ENCODE measurements at places on chromosomes 4 and X.

DNA sequence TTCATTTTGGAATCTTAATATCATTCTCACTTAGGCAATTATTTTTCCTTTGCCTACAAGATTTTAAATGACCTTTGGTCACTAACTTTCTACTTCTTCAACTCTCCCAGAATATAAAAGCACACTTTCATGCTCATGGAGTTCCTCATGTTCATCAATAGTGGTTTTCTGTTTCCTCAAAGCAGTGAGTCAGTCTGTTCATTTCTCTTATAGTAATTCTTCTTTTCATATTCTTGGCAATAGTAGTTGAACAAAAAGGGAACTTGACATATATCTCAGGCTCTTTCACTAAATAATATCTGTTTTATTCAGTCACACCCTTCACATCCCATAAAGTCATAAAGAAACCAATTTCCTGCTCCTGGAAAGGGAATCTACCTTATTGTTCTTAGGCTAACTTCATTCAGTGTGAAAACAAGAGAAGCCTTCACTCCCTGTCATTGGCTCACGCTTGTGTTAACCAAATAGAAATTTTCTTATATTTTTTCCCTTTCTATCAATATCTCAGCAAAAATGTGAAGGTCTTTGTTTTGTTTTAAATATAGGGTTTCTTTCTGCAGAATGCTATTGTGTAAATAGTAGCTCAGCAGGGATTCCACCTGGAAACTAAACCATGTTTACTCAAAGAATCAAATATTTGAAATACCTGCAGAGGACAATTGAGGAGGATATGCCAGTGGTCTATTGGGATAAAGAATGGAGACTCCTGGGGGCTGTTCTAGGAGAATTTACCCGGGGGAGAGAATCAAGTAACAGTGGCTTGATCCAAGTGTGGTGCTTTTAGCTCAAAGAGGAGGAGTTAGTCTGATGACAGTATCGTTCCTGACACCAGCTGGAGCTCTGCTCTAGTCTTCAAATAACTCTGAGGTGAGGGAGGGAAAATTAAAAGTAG is 13.4 kb upstream of the TNIP3 start:
- no peak for DNase-seq

DNA sequence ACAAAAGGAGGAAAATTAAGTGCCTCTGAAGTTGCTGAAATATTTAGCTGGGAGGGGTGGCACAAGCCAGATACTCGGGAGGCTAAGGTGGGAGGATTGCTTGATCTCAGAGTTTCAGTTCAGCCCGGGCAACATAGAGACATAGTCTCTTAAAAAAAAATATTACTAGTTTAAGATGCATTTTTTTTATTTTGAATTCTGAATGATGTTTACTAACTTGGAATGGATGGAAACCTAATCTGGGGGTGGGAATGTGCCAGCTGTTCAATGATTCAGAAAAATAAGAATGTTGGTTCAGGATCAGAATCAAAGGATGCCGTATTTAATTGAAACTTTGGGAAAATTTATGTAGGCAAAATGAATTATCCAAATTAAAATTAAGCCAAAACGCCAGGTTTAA is 167.2 kb upstream of the ANK2 start:
- DNase-seq, result no peak

- DNase-seq, result no peak
These were observed 6.9 kb upstream of the MSANTD1 start for GRCh38 chr4:3241898-3242524.

GRCh38 chr4:124478470-124478869 is 234.1 kb downstream of the ANKRD50 start:
- no peak for DNase-seq

DNA sequence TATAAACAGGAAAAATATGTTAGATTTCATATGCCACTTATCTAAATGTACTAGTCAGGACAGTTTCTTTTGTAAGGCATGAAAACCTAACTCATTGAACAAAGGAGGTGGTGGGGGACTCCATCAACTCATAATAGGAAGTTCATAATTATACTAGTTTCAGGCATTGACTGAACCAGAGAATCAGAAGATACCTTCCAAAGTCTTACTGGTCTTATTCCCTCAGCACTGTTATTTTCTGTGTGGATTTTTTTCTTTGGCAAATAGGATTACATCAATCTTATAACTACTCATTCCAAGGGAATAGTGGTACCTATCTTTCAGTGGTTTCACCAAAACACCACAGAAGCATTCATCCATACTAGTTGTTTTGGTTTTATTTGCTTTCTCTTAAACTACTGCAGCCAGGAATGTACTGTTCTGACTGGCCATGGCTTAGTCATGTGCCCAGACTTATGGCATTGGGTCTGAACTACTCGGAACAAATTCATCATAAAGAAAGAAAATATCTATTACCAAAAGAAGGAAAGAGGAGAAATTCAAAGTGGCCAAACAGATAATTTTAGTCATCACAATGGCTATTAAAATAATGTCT is 273.9 kb downstream of the ARAP2 start:
- peak; percentile 38 for DNase-seq

- DNase-seq, result no peak
These were observed 17.9 kb upstream of the NSG1 start for GRCh38 chr4:4368809-4369580.

- DNase-seq, result no peak
These were observed 161.9 kb downstream of the STK32B start for GRCh38 chr4:5213087-5213595.

- no peak for DNase-seq
These were observed 348.8 kb downstream of the CCSER1 start for GRCh38 chr4:90476019-90476418.

DNA sequence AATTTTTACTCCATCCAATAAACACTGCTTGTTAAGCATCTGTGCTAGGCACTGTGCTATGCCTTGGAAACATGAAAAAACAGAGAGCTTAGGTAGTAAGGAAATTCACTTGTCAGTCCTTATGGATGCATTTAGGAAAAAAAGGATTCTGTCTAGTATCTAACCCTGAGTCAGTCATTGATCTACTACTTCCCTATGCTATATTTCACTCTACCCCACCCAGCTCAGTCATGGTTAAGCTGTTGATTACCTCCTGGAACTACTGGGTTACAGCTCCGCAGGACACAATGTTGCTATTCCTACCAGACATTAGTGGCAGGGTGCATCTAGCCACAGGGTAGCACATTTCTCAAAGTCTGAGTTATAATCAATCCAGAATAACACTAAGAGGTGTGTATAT is 2.9 kb upstream of the USP53 start:
- no peak for DNase-seq

DNA sequence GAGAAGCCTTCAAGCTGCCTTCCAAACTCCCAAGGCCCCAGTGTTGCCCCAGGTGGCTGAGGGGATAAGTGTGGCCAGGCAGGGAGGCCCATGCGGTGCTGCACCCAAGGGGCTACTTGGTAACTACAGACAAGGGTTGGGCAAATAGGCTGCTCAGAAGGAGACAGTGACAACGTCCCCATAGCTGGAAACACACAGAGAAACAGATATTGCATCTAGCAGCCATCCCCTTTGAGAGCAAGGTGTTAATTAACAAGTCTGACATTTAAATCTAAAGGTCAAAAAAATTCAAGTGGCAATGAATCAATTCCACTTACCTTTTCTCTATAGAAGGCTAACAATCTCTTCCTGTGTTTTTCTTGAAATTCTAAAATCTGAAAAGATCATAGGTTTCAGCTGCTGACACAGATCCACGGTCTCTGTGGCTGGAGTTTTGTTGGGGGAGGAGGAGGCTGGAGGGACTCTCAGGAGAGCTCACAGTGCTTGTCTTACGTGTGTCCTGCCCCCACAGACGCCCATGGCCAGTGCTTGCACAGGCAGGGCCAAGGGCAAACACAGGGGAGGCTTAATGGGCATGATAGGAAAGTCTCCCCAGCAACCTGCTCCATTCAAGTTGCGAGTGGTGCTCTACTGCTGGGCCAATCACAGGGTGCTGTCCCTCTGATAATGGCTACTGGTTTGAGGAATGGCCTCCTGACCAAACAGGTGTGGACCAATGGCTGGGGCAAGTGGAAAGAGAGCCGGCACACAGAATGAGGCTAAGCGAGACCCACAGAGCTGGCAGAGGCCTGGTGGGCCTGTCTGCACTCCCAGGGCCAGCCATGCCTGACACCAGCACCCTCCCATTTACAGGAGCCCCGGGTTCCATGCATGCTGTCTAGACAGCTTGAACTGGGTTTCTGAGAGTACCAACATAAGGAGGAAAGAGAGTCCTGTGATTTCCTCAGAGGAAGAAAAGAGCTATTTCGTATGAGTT is 22.6 kb downstream of the RNF212 start:
- no peak for DNase-seq

- DNase-seq, result peak; percentile 57
These were observed 586 bp downstream of the HERC5 start for GRCh38 chr4:88457307-88458103.

DNA sequence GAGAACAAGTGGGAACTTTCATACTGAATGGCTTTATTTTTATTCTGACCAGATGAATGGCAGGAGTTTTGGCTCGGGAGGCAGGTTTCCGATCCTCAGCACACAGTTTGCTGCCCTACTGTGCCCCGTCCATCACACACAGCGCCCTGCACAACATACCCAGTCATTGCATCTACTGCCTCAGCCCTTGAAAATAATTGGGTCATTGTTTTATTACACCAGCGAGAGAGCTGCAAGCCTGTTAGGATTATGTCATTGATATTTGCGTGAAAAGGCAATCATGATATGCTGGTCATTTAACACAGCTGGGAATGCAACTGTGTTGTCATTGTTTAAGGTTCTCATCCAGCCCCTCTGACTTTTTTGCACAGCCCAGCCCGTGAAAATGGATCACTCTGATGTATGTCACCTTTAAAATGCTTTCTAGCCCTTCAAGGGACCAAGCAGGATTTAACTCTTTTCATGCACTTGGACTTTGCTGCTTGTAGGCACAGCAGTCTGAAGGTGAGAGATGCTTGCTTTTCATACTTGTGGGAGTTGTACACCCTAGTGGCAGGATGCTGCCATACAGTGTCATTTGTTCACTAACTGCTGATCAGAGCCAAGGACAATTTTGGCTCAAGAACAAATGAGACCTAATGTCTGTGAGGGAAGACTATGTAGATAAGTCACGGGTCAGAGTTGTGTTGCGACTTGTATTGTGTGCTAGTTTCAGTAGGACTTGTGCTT is 62.3 kb downstream of the RTL9 start:
- DNase-seq, result no peak

DNA sequence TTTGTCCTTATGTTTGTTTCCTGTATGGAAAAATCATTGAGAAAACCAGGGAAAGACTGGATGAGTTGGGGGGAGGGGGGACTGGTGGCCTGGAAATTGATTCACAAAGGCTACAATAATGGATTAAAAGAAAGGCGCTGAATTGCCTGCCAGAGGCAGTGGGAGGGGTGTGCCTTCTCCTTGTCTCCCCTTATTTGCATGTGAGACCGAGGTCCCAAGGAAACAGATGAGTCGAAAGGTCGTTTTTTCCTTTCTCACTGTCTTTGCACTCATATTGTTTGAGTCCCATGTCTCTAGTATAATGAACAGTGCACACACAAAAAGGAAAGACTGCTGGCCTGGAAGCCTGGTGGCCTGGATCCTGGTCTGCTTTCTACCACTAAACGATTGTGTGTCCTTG is 86.6 kb upstream of the ZDHHC15 start:
- no peak for DNase-seq

DNA sequence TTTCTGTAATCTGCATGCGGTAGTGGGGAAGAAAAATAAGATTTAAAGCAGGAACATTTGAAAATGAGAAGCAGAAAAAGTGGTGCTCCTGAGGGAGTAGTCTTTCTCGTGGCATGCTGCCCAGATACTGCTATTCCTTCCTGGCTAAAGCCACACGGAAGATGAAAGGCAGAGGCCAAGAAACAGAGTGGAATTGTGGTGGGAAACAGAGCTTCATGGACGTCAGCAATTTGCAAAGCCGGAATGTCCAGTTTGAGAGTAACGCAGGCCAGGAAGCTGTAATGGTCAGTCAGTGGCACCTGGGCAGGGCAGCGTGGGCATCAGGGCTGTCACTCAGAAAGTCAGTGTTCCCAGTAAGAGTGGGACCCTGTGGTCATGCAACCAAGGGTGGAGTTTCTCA is 63.7 kb upstream of the FMR1 start:
- no peak for DNase-seq

DNA sequence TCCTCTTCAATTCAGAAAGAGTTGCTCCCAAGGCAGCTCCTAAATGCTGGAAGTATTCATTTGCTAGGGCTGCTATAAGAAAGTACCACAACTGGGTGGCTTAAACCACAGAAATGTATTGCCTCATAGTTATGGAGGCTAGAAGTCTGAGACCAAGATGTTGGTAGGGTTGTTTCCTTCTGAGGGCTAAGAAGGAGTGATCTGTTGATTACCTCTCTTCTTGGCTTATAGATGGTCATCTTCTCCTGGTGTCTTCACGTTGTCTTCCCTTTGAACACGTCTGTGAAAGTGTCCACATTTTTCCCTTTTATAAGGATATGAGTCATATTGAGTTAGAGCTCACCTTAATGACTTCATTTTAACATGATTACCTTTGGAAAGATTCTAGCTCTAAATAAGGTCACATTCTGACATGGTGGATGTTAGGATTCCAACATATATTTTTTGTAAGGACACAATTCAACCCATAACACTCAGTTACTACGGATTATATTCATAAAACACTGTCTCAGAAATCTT is 266.3 kb downstream of the SPATA18 start:
- DNase-seq, result no peak

DNA sequence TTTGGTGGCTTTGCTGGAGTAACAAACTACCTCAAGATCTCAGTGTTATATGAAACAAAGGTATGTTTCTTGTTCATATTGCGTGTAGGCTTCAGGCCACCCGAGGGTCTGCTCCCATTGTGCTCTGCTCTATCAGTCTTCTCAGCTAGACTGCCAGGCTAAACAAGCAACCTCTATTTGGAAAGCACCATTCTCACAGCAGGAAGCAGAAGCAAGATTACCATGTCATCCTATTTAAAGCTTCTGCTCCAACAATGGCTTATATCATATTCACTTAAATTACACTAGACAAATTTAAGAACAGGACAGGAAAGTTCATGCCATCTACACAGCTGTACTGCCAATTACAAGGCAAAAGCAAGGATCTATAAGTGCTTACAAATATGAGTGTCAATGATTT is 385.8 kb downstream of the PPARGC1A start:
- DNase-seq, result no peak

DNA sequence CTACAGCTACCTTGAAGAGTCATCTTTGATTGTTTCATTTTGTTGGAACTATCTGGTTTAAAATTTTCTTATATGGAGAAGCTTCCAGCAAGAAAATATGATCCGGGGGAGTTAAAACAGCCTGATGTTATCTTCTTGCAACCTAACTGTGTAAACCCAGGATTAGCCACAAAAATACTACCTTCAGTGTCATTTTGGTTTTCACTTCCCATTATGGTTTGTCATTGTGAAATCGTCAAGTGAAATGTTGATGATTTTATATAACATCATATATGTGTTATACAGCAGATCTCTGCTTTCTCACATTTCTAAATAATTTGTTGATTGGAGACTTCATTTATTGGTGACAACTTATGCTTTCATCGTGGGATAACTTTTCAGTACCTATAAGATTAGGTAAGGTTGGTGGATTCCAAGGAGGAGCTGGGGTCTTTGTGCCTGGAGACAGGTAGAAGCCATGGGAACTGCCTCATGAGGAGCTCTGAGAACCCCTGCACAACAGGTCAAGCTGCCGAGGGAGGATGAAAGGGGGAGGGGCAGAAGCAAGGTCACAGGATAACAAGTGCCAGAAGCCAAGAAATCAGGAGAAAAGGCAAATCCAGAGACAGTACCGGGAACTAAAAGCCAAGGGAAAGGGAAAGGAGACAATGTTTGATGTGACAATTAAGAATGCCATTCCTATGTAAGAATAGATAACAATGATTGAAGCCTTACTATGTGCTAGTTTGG is 7.2 kb downstream of the ARHGAP24 start:
- no peak for DNase-seq

GRCh38 chrX:68343551-68343950 is 89.7 kb downstream of the OPHN1 start:
- DNase-seq, result no peak
